Natural killer cell (primary cell): ENCODE measurements at places on chromosomes 2 and 18. TPM values are rescaled to one million over a fixed set of nuclear protein-coding genes. Genes with fewer than 3 reads are reported as not detected.

TDRD15 gene
- total RNA-seq: 0.27 TPM

NMS gene
- not detected for total RNA-seq

KLF7 gene
- 22.9 TPM for total RNA-seq

G6PC2 gene
- not detected for total RNA-seq

MYCN gene
- total RNA-seq: not detected

BOLL gene
- not detected for total RNA-seq

IRS1 gene
- 0.36 TPM for total RNA-seq

DSEL gene
- total RNA-seq: 0.38 TPM

PID1 gene
- total RNA-seq: 1.0 TPM

LYG2 gene
- not detected for total RNA-seq

LOXHD1 gene
- total RNA-seq: 0.14 TPM

GRCh38 chr18:55185391-55185790 is 226.1 kb upstream of the CCDC68 start:
- no peak overlapping the region for H3K27ac ChIP-seq
- H3K36me3 ChIP-seq: no peaks in the 10 kb centered on the region
- H3K27me3 ChIP-seq: no peaks in the 10 kb centered on the region
- H3K4me1 ChIP-seq: no peaks in the 10 kb centered on the region
- DNase-seq: no peak
- no peak overlapping the region for H3K4me3 ChIP-seq

DNA sequence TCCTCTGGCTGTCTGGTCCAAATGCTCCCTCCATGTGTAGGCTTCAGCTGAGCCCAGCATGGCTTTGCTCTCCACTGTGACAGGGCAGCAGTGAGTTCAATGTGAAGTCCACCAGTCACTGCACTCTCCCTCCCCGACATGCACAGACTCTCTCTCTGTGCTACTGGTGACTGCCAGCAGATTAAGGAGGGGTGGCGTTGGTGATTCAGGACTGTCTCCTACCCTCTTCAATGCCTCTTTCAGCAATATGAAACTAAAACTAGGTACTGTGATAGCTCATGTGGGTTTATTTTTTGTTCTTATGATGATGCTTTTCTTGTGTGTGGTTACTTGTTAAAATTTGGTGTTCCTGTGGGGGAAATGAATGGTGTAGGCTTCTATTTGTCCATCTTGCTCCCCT is 201.0 kb upstream of the RBMS1 start:
- H3K4me3 ChIP-seq: no peak overlapping the region
- H3K27me3 ChIP-seq: no peaks in the 10 kb centered on the region
- DNase-seq: no peak
- H3K36me3 ChIP-seq: no peaks in the 10 kb centered on the region
- no peak overlapping the region for H3K27ac ChIP-seq

DNA sequence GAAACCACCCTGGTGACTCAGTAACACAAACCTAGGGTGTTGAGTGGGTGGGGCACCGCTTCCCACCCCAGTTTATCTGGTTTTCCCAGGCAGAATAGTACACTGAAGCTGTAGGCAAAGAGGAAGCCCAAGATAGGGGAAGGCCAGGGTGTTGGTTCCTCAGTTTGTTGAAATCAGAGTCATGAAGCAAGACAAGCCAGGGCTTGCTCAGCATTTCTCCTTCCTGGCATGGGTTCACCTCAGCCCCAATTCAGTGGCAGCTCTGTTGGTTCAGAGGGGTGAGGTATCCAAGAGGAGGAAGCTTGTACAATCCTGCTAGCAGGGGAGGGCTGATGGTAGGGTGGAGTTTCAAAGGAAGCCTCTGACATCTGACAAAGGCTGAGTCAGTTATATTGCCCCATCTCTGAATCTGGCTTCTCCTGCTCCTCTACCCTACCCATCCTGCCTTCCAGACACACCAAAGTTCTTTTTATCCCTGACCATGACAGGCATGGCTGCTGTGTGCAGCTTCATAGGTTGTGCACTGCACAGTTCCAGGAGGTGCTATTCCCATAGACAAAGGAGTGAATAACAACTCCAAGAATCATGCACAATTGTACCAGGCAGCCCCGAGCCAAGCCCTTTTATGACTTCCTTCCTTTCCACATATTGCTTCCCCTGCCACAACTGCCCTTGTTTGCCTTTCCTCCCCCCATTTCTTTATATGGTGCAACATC is 24.9 kb upstream of the RAB10 start:
- DNase-seq: no peak
- no peaks in the 10 kb centered on the region for H3K27me3 ChIP-seq
- no peak overlapping the region for H3K4me3 ChIP-seq

- peaks cover 26% of the 10 kb centered on the region for H3K4me1 ChIP-seq
- H3K27me3 ChIP-seq: no peaks in the 10 kb centered on the region
- no peak overlapping the region for H3K27ac ChIP-seq
- H3K36me3 ChIP-seq: peaks cover 8% of the 10 kb centered on the region
These were observed 37.2 kb upstream of the STAT1 start for GRCh38 chr2:191051177-191051576.

DNA sequence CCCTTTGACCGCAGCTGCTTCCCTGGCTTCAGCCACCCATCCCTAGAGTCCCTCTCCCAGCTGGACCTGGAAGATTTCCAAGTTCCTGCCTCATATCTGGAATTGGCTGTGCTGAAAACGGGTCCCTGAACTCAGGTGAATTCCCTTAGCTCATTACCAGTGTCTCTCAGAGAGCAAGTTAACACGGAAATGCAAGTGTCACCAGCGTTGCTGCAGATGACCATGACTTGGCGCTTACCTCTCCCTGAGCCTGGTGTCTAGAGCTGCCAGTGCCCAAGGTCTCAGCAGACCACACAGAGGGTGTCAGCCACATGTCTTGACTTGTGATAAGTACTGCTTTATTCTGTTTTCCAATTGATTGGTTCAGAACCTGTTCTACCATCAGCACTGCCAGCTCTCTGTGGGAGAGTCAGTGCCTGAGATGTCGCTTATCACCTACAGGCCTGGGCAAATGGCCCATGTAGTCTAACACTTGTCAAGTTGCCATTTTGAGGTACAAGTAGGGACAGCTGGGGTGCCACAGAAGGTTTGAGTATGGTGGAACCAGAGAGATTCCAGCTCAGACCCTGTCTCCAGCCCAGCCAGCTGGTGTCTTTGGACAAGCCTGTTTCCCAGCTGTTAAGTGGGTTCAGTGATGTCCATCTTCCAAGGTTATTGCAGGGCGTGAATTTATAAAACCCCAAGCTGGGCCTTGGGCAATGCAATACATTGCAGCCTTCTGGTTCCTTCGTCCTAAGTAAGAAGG is 48.7 kb downstream of the LYPD1 start:
- no peaks in the 10 kb centered on the region for H3K36me3 ChIP-seq
- H3K27ac ChIP-seq: no peak overlapping the region
- no peak for DNase-seq
- no peaks in the 10 kb centered on the region for H3K27me3 ChIP-seq
- H3K4me1 ChIP-seq: no peaks in the 10 kb centered on the region
- no peak overlapping the region for H3K4me3 ChIP-seq

GRCh38 chr2:109402180-109402579 is 211.6 kb downstream of the SEPTIN10 start:
- H3K27ac ChIP-seq: no peak overlapping the region
- H3K27me3 ChIP-seq: no peaks in the 10 kb centered on the region
- DNase-seq: no peak
- no peak overlapping the region for H3K4me3 ChIP-seq
- H3K4me1 ChIP-seq: peaks cover 17% of the 10 kb centered on the region

DNA sequence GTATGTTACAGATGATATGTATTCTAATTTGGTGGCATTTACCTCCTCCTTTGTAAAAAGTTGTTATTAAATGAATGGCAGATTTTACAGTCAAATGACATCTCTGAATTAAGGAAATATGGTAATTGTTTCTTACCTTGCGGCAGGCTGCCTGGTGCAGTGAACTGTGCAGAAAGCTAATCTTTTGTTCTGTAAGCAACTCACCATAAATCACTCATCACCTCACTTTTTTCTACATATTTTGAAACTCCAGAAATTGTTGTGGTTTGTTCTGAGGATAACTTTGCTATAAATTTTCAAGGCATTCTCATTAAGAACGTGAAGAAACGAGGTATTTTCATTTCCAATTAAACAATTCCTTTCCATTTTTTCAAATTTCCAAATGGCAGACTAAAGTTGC is 52.7 kb downstream of the ST6GAL2 start:
- DNase-seq: no peak
- no peaks in the 10 kb centered on the region for H3K4me1 ChIP-seq
- H3K27me3 ChIP-seq: no peaks in the 10 kb centered on the region
- H3K4me3 ChIP-seq: no peak overlapping the region
- H3K27ac ChIP-seq: no peak overlapping the region

GRCh38 chr18:47717257-47717656 is 213.2 kb downstream of the SMAD2 start:
- H3K36me3 ChIP-seq: no peaks in the 10 kb centered on the region
- H3K4me3 ChIP-seq: no peak overlapping the region
- DNase-seq: no peak
- no peak overlapping the region for H3K27ac ChIP-seq
- no peaks in the 10 kb centered on the region for H3K27me3 ChIP-seq
- H3K4me1 ChIP-seq: no peaks in the 10 kb centered on the region

DNA sequence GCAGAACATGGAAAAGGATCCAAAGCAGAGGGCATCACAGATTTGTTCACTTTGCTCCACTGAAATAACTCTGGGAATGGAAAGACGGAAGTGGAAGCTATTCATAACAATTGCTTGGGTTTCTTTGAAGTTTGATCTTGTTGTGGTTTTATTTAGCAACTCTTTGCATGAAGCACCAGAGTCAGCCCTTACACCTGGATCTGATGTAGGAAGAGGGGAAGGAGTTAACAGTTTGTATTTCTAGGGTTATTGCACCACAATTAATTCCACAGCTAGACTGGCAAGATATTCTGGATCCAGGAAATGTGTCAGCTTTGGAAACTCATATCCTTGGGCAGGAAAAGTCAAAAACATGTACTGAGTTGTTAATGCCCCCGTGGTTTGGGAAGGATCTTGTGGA is 1143.4 kb downstream of the CNTNAP5 start:
- H3K27me3 ChIP-seq: no peaks in the 10 kb centered on the region
- no peaks in the 10 kb centered on the region for H3K4me1 ChIP-seq
- DNase-seq: no peak
- H3K36me3 ChIP-seq: no peaks in the 10 kb centered on the region
- H3K27ac ChIP-seq: no peak overlapping the region
- no peak overlapping the region for H3K4me3 ChIP-seq

DNA sequence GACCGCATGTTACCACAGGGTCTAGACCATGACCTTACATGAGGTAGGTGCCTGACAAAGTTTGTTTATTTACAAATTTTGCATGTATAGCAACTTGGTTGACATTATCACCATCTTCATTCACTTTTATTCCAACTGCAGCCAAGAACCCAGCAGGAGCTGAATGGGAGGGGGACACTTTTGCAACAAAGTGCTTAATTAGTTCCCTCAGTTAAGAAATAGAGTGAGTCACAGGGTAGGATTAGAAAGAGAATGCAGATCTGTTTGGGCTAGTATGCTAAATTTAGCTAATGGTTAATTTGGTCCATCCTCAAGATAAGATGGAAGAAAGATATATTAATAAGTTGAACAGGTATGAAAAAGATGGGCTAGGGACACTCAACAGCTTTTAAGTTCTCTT is 678.9 kb downstream of the ARHGAP15 start:
- H3K4me1 ChIP-seq: no peaks in the 10 kb centered on the region
- no peak overlapping the region for H3K4me3 ChIP-seq
- no peak for DNase-seq
- no peaks in the 10 kb centered on the region for H3K36me3 ChIP-seq
- H3K27me3 ChIP-seq: no peaks in the 10 kb centered on the region

- no peak overlapping the region for H3K27ac ChIP-seq
- H3K4me3 ChIP-seq: no peak overlapping the region
- no peaks in the 10 kb centered on the region for H3K27me3 ChIP-seq
- H3K36me3 ChIP-seq: no peaks in the 10 kb centered on the region
- no peaks in the 10 kb centered on the region for H3K4me1 ChIP-seq
These were observed 89.8 kb downstream of the PRPF40A start for GRCh38 chr2:152627351-152627957.
